ENCODE measurements at places on chromosomes 3 and 15. TPM values are rescaled to one million over a fixed set of nuclear protein-coding genes. Genes with fewer than 3 reads are reported as not detected.

- no peak for DNase-seq
These were observed 126.2 kb upstream of the BHLHE40 start for GRCh38 chr3:4852780-4853748.

GRCh38 chr3:65560133-65560532, 478.6 kb downstream of the MAGI1 start:
- DNase-seq, result no peak

GRCh38 chr3:126954141-126954842, 28.6 kb upstream of the PLXNA1 start:
- no peak for DNase-seq

GRCh38 chr3:110732420-110732819, 339.2 kb upstream of the NECTIN3 start:
- no peak for DNase-seq

- DNase-seq, result peak; percentile 58
These were observed 19.6 kb downstream of the TIMP4 start for GRCh38 chr3:12139111-12139511.

GRCh38 chr3:89217148-89217685, 109.8 kb downstream of the EPHA3 start:
- DNase-seq, result no peak

DNA sequence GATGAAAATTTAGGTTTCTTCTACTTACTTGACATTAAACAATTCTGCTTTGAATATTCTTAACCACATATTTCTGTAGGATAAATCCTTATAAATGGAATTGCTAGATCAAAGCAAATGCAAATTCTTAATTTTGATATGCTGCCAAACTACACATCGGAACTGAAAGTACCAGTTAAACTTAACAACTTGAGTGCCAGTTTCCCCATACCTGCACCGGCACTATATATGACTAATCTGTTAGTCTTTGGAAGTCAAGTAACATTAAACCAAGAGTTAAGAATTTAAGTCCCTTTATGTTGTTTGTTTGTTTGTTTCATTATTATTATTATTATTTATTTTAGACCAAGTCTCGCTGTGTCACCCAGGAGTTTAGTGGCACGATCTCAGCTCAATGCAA, 103.9 kb upstream of the AKAP13 start:
- DNase-seq, result no peak

The CPLX3 gene
- not detected for total RNA-seq

The GABPB1 gene
- 14.7 TPM for total RNA-seq

The GRK7 gene
- total RNA-seq, result 0.08 TPM
